ENCODE measurements at places on chromosomes 3 and 15.

DNA sequence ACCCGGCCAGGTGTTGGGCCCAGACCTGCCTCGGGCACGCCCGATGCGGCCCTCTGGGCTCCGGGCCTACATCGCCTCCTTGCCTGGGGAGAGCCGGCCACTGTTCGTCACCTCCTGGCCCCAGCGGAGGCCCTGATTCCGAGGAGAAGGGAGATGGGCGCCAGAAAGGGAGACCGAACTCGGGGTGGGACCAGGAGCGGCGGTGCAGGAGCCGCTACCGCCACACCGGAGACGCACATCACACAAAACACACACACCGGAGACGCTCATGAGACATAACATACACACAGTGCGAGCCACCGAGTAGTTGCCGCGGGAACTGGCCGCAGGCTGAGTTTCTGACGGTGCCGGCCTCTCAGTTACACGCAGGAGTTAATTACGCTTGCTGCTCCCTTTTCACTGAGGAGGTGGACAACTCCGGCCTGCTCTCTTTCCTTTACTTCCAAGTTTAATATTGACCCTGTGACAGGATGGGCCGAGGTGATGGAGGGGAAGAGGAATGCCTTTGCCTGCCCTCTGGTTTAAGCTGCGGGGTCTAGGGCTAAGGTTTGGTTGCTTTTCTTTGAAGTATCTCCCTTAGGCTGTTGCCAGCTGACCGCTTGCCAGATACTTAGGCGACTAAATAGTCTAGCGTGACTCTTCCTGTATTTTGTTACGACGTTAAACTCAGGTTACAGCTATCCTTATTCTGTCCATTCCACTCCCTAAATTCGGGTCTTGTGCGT, 570 bp downstream of the PCNP start:
- peak; percentile 45 for DNase-seq

DNA sequence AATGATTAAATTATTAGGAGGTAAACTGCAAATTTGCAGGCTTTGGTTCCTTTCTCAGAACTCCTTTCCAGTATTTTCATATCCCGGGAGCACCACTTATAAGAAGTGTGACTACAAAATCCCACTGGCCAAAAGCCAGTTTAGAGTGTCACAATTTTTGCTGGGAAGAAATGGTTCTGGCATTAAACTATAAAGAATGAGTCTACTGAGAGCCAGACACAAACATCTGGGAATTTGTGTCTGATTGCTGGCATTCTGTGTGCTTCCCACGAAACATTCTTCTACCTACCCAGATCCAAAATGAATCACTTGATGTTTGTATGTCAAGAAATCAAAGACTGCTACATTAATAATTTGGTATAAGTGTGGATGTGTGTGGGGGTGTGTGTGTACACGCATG, 82.8 kb downstream of the DUT start:
- peak; percentile 73 for DNase-seq

DNA sequence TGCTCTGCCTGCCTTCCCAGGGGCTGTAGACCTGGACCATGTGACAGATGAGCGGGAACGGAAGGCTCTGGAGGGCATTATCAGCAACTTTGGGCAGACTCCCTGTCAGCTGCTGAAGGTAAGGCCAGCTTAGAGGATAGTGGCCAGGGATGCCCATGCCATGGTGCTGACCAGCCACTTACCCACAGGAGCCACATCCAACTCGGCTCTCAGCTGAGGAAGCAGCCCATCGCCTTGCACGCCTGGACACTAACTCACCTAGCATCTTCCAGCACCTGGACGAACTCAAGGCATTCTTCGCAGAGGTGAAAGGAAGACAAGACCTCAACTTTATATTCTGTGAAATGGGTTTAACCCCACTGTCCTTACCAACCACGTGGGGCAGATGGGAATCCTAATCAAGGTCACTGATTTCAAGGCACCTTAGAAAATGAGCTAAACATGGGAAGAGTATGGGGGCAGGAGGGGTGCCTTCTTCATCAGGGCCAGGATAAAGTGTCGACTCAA, 26.7 kb downstream of the NBEAL2 start:
- DNase-seq: no peak

GRCh38 chr3:114714237-114714636, 420.4 kb downstream of the TIGIT start:
- DNase-seq: no peak

GRCh38 chr15:40277471-40277870, 5.4 kb downstream of the ANKRD63 start:
- no peak for DNase-seq

DNA sequence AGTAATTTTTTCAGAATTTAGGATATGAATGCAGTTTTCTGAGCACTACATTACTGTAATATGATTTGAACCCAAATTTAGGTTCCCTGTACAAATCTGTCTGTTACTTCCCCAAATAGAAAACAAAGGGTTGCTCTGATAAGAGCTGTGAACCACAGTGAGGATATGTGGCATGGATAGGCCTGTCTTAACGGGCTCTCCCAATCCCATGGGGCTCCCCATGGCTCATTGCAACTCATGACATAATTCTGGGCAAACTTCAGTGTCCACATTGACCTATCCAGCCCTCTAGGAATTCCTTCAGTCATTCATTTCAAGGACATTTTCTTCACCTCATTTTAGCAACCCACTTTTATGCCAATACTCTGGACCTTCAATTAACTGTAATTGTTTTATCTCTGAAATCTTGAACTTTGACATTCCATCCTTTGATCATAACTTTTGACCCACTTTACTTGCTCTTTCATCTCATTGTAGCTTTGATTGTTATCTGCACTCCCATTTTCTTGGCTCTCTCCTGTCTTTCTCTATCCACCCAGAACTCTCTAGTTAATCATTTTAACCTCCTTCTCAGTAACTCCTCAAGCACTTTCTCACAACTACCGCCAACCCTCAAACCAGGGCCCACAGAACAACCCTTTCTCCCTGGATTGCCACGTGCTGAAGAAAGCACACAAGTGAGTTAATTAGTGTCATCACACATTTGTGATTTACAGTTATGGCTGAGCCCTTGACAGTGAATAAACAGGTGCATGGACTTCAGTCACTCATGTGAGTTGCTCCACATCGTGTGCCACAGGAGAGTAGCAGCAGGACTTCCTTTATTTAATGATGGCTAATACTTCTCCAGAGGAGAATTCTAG, 94.9 kb upstream of the AADACL2 start:
- no peak for DNase-seq

DNA sequence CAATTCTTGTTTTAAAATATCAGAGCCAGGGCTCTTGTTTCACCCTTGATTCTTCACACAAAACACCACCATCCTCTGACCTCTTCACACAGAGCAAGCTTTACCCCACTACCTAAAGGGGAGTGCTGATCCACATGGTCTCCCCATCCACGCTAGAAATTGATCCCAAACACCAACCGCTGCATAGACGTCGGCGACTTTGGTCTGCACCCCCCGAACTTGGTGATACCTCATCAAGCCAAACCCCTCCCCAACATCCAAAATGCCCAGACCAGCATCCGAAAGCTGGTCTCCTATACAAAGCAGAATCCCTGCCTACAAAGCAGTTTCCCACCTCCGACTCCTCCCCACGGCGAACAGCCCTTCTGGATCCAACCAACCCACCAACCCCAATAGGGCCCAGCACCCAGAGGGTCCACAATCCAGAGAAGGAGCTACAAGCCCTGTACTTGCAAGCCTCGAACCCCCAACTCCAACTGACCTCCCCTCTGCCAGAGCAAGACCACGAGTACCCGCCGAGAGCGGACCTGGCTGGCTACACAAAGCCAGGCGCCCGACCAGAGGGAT, 25.8 kb upstream of the MTHFS start:
- DNase-seq: no peak

- peak; percentile 87 for DNase-seq
These were observed 33.3 kb upstream of the FLNB start for GRCh38 chr3:57974796-57975388.

DNA sequence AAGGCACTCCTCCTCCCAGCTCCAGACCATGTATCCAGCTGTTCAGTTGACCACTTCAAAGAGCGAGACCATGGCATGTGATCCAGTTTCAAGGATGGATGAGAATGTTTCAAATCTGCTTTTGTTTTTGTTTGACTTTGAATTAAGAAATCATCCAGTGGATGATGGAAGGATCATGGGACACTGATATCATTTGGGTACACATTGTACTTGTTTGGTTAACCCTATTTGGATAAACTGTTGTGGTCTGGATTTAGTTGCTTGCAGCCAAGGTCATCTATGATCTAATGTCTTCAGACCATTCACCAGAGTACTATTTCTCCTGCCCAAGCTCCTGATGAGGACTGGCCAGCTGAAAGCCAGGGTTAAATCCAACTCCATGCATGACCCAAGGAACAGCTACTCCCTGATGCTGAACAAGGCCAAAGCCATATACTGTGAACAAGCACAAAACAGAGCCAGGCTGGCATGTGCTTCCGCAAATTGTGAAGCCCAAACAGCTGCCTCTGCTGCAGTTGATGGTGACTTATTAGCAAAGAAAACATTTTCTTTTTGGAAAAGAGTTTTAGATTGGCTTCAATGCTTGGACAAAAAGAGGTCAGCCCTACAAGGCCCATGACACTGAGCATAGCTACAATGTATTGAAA, 5.2 kb upstream of the ADAMTS17 start:
- DNase-seq: no peak

DNA sequence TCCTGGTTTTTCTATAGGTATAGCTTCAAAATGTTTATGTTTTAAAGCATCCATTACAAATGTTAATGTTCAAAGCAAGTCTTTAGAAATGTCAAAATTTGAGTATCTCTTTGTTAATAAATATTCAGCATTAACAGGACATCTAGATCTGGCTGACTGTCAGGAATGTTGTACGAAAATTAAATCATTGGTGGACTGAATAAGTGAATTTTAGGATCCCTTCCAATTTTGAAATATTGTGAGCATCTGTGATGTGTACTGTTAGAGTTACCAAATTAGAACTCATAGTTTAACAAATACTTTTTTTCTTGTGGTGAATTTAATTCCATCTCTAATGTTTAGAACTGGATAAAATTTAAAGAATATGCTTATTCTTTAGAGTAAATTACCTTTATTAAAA, 30.1 kb upstream of the CFAP20DC start:
- DNase-seq: no peak

DNA sequence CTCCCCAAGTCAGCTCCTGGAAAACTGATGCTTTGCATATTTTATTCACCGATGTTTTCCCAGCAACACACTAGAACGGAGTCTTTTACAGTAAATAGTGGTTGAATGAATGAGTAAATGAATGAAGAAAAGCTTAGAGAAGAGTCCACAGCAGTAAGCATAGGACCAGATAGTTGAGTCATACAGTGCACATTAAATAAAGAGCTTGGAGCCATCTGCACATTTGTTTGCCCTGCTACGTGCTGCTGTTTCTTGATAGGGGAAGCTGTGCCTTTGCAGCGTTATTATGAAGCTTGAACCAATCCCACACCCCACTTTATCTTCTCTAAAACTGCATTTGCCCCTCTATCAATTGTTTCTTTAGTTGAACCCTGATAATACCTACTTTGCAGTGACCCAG, 1.2 kb downstream of the FAM98B start:
- DNase-seq: peak; percentile 20

- no peak for DNase-seq
These were observed 190.5 kb upstream of the LYSMD4 start for GRCh38 chr15:99923711-99924110.

- peak; percentile 53 for DNase-seq
These were observed 695 bp downstream of the RPL32 start for GRCh38 chr3:12840591-12841148.

- DNase-seq: no peak
These were observed 26.0 kb upstream of the CYP11A1 start for GRCh38 chr15:74393423-74393822.

DNA sequence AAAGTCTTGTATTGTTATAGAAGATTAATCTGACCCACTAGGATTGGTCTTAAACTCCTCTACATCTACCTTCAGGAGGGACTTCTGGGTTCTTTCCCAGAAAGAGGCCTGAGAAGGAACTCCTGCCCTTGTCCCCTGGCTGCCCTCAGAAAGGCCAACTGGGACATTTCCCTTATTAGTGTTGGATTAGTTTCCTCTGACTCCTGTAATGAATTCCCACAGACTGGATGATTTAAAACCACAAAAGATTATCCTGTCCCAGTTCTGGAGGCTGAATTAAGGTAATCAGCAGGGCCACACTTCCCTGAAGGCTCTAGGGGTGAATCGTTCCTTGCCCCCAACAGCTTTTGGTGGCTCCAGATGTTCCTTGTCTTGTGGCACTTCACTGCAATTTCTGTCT, 102.8 kb upstream of the NMNAT3 start:
- DNase-seq: no peak

DNA sequence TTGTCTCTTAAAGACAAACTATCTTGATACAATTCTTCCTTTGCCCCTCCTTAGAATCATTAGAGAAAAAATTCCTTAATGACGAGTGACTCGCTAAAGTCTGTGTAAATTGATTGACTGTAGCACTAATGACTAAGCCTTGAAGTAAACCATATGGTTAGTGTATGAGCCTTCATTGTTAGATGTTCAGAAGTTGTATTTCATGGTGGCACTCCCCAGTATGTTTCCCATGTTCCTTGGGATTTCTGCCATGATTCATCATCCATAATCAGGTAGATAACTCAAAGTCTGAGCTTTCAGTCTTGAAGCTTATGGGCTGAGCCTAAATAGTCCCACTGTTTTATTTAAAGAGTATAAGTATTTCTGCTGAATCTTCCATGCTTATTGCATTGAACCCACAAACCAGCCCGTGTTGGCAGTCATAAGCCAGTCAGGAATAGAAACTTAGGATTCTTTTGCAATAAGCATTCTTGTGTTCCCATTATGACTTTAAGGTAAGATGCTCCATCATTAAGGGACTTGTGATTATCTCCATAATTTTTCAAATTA, 371.2 kb upstream of the RARB start:
- DNase-seq: no peak

DNA sequence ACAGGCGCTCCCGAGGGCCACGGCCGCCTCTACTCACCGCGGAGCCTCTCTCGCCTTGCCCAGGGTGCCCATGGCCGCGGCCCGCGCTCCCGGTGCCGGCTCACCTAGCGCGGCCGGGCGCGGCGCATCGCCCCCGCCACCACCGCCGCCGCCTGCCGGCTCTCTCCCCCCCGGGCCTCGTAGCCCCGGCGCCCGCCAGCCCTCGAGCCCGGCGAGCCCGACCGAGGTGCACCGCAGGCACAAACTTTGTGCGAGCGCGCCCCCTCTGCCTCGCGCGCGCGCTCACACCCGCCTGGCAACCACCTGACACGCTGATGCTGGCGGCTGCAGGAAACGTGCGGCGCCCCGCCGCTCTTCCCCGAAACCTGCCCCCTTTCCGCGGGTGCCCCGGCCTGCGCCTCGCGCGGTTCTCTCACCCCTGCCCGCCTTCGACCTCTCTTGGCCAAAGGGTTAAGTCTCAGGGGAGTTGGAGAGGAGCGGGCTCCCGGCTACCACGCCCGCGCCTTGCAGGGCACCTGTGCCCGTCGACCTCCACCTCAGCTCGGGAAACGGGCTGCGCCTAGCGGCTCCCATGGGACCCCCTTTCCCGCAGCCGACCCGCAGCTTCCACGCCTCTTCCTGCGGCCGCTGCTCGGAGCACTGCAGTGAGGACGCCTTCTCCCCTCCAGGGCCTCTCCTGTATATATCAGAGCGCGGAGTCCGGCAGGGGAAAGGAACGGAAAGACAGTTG, at the start of gene RASGRP1:
Gene RASGRP1, minus strand, starts transcription at position 258 of the 730 bp plus-strand sequence. Its CDS starts 186 bp downstream, at position 72.
- peak; percentile 87 for DNase-seq
